ENCODE measurements at places on chromosomes 1 and 21.

DNA sequence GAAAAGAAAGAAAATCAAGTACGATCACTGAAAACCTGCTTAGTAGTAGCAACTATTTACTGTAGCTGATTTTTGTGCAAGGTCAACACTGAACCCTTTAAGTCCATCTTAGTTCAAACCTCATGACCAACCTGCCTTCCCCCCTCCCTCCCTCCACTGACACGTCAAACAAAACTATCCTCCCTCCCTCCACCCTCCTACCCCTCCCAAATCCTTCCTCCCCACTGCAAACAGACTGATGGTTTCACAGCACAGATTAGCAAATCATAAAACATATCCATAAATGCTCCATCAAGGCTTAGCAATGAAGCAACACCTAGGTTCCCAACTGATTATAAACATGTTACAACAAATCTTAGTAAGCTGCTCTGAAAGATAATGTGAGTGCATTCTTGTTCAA lies 164.3 kb upstream of the GREM2 start:
- no peak for DNase-seq

DNA sequence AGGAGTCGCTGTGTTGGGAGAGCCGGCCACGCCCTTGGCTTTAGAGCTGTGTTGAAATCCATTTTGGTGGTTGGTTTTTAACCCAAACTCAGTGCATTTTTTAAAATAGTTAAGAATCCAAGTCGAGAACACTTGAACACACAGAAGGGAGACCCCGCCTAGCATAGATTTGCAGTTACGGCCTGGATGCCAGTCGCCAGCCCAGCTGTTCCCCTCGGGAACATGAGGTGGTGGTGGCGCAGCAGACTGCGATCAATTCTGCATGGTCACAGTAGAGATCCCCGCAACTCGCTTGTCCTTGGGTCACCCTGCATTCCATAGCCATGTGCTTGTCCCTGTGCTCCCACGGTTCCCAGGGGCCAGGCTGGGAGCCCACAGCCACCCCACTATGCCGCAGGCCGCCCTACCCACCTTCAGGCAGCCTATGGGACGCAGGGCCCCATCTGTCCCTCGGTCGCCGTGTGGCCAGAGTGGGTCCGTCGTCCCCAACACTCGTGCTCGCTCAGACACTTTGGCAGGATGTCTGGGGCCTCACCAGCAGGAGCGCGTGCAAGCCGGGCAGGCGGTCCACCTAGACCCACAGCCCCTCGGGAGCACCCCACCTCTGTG lies 4.7 kb downstream of the C1orf35 start:
- no peak for DNase-seq

- DNase-seq, result no peak
Observed at GRCh38 chr1:21344750-21345443, 54.6 kb upstream of the ECE1 start.

DNA sequence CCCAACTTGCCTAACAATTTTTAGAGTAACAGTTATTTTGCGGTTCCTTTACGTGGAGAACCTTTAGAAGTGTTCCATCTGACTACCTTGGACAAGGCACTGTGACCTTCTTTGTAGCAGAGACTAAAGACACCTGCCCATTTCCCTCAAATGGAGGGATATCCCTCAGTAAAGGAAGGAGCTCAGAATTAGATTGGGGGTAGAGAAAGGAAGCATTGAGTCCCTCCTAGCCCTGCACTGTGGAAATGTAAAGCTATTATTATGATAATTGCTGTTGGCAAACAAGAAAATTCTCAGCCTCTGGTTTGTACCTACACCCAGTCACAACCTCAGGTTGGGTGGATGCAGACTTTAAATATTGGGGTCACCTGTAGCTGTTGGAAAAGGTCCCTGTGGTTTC lies 72.6 kb upstream of the MACF1 start:
- DNase-seq, result no peak

DNA sequence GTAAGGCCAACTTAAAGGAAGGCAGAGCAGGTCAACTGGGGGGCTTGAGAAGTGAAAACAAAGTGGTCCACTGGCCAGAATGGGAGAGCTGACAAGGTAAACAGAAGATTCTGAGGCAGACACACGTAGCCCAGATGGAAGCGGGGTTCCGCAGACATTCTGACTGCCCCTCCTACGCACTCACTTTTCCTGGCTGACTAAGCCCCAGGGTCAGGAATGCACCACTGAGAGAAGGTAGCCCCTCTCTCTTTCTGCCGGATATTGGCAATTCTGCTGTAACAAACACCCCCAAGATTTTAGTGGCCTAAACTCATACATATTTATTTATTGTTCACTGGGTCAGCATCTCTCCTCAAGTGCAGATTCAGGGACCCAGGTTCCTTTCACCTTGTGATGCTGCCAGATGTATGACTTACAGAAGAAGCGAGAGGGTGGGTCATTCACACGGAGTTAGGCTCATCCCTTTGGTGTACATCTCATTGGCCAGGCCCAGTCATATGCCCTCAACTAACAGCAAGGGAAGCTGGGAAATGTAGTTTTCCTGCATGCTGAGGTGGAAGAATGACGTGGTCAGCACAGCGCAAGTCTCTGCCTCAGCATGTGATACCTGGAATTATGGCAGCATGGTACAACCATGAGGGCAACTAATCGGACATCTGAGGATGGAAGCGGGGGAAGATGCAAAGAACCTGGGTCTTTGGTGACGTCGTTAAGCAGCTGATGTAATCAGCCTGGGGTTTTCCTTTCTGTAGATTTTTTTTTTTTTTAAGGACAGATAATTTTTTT lies 43.4 kb upstream of the MRPS6 start:
- no peak for DNase-seq

DNA sequence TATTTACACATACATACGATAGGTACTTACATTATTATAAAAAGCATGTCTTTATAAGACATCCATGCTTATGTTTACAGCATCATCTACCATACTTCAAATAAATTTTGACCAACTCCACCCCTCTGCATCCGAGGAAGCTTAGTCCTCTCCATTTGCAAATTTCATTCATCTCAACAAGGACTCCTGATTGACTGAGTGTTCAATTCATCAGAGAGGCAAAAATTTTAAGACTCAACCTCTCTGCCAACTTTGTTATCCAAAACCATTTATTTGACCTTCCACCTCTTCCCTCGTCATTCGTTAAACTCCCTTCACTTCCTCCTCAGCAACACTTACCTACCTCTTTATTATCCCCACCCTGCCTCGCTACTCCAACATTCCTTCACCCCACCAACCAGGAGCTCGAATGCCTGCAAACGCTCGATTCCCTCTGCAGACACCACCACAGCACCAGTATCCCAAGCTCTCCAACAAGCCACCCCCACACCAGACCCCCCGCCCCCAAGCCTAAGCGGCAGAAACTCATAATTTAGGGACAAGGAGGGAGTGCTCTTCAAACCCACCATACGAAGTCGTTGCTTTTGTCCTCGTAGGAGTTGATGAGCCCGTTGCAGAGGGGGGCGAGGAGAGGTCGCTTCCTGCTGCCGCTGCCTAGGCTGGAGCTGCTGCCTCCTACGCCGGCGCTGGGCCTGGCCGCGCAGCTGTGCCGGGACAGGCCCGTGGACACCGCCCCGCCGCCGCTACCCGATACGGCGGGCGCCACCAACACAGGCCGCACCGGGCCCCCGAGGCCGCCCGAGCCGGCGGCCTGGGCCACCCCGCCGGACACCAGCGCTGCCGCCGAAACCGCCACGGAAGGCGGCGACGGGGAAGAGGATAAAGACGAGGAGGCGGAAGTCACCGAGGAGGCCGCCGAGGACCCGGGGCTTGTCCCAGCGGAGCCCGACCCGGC lies 803 bp downstream of the COP1 start:
- DNase-seq, result peak; percentile 54

GRCh38 chr1:233998891-233999290 lies 94.4 kb downstream of the SLC35F3 start:
- no peak for DNase-seq

DNA sequence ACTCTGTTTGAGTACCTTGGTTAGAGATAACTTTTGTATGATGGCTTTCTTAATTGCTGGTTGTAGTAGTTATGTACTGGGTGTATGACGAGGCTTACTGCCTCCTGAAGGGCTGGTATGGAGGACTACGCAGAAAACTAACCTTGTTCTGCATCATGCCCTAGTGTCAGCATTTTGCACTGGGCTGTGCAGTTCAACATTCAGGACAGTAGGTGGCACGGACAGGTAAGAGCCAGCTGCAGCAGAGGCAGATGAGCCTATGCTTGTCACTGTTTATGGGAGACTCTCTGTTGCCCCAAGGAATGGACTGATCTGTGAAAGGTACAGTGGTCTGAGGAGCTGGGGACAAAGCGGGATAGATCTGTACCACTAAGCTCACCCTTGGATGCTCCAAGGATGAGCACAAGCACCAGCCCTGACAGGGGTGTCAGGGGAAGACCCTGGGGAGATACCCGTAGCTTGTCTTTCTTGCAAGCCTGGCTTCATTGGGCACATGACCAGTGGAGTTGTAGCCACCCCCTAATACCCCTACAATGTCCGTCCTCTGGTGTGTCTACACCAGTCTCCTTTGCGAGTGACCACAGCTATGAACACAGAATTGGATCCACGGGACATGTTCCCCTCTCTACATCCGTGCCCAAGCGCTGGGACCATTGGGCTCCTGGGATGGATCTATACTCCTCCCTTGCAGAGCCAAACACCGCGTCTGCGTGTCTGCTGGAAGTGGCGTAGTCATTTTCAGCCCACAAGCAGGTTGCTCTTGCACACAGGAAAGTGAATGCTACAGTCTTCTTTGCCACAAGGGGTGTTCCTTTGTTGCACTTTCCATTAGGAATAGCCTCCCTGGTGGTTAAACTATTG lies 51.1 kb upstream of the CFHR3 start:
- DNase-seq, result no peak

- DNase-seq, result no peak
Observed at GRCh38 chr1:89538361-89538760, 13.7 kb downstream of the LRRC8B start.

DNA sequence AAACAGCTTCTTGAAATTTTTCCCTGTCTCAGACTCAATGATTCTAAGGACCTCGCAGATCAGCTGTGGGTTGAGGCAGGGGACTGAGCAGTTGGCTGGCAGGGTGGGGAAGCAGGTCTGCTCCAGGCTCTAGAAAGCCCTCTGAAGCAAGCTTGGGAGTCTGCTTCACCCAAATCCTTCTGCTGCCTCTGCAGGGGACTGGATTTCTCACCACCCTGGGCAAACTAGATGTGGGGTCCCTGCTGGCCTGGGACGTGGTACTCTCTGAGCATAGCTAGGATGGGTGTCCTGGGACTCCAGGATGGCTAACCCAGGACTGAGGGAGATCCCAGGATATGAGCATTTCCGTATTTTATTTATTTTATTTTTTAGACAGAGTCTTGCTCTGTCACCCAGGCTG lies 89.3 kb downstream of the LAMC2 start:
- no peak for DNase-seq

DNA sequence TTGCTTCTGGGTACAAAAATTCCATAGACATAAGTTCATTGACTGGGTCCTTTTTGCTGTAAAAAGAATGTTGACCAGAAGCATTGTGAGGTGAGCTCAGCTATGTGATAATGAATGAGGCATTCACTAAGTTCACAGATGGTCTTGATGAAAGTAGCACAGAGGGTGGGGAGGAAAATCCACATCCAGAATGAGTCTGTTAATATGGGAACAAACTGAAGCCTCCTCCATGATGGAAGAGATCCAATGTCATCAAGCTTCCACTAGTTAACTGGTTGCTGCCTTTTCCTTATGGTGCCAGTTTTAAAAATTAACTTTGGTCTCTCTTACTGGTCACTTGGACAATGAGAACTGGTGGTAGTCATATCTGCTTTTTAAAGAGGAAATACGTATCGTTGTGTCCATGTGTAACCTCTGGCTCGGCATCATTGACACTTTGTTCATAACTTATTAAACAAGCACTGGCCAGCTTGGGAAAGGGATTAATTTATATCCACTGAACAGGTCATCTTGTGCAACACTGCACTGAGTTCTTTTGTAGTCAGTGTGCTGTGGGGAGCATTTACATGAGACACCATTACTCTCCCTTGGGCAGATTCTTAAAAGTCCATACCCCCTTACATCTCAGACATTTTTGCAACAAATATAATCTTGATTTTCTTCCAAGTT lies 88.6 kb downstream of the ADAMTS1 start:
- no peak for DNase-seq

DNA sequence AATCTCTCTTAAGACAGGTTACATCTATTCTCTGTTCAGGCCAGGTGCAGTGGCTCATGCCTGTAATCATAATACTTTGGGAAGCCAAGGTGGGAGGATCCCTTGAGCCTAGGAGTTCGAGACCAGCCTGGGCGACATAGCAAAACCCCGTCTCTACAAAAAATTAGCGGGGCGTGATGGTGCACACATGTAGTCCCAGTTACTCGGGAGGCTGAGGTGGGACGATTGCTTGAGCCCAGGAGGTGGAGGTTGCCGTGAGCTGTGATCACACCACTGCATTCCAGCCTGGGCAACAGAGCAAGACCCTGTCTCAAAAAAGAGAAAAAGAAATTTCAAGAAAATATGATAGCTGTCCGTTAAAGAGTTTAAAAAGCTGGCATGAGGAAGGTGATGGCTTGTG lies 43.0 kb downstream of the UBE4B start:
- no peak for DNase-seq

DNA sequence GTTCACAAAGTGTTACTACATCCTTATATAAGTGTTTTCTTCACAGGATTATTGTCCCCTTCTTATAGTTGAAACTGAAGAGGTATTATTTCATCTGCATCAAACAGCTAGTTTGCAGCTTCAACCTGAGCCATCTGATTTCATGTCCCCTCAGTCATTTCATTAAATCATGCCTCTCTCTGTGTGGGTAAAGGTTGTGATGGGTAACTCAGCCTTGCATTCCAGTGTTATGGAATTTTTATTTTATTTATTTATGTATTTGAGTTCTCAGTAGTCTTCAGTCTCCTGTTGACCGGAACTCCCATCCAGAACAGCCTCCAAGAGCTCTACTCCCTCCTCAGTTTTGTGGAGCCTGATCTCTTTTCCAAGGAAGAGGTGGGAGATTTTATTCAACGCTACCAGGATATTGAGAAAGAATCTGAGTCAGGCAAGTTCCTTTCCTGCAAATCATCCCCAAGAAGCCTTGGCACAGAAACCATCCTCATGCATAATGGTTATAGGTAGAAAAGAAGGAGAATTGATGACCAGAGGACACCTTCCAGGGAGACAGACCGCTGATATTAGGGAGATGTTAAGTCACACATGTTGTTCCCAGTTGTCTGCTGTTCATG lies 21.8 kb downstream of the CHD1L start:
- no peak for DNase-seq

DNA sequence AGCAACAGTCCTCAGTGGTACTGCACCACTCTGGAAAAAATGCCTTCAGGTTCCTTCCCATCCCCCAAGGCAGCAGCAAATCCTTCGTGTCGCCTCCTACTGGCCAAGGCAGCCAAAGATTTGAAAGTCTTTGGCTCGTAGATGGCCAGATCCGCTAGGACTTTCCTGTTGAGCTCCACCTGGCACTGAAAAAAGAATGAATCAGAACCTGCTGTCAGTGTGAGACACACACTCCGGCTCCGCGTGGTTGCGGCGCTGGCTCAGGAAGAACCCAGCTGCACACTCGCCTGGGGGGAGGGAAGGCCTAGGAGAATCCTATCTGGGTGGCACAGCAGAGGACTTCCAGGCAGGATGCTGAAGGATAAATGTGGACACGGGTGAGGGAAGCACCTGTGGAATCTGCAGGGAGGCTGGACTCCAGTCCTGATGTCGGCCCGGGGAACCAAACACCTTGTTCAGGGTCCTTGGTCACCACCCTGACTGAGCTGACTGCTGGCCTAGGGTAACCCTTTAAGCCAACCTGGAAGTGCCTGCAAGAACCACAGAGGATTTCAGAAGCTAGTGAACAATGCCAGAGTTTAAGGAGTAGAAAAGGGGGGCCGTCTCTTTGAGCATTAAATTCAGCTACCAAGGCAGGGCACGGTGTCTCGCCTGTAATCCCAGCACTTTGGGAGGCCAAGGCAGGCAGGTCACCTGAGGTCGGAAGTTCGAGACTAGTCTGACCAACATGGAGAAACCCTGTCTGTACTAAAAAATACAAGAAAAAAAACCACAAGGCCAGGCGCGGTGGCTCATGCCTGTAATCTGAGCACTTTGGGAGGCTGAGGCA lies 3.2 kb upstream of the CCNL2 start:
- DNase-seq, result no peak
